ENCODE measurements at places on chromosomes 7 and 10.

DNA sequence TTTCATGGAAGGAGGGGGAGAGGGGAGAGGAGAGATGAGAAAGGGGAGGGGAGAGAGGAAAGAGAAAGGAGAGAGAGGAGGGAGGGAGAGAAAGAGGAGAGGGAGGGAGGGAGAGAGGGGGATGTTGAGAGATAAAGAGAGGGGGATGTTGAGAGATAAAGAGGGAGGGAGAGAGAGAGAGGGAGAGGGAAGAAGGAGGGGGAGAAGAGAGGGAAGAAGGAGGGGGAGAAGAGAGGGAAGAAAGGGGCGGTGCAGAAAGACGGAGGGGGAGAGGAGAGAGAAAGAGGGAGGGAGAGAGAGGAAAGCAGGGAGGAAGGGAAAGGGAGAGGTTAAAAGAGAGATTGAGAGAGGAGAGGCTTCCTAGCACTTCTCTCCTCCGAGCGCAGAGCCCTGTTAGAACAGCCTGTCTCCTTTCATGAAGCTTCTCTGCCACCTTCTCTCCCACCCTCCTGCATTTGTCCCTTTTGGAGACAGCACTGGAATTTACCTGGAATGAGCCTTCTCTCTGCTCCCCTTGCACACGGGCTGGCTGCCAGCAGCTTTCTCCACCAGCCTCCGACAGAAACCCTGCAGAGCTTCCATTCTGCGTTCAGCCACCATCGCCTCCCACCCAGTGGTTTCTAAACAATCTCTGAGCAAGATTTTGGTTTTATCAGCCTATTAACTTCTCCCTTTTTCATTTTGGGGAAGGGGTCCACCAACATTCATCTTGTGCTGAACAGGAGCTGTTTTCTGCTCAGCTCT, 74.0 kb upstream of the CARD11 start:
- DNase-seq = no peak

- DNase-seq = no peak
Measured at GRCh38 chr10:1037098-1037497, 11.4 kb upstream of the IDI2 start.

DNA sequence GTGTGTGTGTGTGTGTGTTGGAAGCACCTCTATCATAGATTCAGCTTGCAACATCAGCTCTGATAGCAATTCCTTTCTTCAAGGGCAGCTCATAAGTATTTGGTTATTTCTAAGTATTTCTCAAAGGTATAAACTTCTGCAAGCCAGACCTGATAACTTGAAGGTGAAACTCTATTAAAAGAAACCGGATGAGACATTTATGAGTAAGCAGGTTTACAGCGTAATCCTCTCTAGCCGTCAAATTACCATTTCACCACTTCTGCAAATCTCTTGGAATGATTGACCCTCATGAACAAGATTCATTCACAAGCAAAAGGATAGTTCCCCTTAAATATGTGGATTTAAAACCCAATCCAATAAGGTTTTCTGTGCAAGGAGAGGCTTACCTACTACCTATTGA, 23.1 kb downstream of the PDE1C start:
- DNase-seq = no peak

- no peak for DNase-seq
Measured at GRCh38 chr7:17274551-17275245, 23.8 kb upstream of the AHR start.

DNA sequence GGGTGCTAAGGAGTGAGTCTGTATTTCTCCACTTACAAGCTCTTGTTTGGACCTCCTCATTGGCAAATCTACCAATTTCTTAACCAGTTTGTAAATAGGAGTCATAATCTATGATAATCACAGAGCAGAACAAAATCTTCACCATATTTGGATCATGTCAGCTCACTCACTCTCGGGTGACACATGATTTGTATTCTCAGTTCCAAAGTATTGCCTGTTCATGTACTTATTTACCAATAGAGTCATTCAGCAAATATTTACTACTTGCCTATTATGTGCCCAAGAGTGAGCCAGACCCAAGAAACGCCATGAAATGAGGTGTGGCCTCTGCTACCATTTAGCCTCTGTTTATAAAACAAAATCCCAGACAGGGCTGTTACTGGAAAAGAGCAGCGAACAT, 114.8 kb downstream of the TSPAN12 start:
- no peak for DNase-seq

DNA sequence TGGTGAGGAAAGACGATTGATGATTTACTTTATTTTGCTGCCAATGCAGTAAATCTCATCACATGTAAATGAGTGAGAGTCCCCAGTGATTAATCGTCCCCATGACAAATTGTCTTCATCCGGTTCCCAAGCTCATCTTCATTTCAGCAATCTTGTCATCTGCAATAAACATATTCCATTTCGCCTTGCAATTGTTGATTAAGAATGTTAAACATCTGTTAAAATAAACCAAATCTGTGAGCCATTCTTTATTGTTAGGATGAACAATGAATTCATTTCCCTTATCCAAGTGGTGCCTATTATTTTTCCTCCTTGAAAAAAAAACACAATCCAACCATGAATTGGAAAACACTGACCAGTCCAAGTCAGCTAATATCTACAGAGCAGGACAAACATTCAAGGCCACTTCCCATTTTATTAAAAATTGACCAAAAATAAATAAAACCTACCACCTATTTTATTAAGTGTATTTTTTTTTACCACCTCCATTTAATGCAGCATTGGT, 36.5 kb downstream of the NPS start:
- no peak for DNase-seq

GRCh38 chr7:127419196-127419595, 26.7 kb upstream of the ZNF800 start:
- no peak for DNase-seq

DNA sequence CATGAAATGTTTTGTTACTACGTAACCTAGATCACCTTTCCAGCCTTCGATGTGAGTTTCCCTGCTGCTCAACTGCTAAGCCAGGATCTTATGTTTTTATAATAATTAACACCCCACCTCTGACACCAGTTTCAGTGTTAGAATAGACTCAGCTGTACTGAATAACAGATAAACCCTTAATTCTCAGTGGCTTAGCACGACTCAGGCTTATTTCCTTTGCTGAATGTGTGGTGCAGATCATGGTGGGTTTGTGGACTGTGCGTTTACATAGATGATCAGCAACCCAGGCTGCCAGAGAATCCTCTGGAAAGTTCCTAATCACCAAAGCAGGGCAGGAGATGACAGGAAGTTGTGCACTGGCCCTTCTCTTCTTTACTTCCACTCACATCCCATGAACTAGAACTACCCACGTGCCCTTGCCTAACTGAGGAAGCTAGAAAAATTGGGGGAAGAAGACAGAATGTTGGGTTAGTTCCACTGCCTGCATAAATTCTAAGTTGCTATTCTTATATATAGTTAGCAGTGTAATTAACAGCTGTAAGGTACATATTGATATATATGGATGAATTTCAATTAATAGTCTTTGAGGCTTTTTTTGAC, 111.8 kb downstream of the MAPK8 start:
- no peak for DNase-seq

DNA sequence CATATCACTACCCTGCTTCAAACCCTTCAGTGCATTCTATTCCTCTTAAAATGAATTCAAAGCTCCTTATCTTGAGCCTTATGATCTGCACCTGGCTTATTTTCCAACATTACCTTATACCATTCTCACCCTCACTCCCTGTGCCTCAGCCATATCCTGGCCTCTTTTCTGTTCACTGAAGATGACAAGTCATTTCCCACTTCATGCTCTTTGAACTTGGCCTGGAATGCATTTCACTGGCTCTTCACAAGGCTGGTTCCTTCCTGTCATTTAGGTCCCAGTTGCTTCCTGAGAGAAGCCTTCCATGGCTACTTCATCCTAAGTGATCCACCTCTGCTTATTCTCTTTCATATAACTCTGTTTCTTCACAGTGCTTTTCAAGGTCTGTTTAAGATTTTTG, 3.2 kb upstream of the LIPF start:
- no peak for DNase-seq

DNA sequence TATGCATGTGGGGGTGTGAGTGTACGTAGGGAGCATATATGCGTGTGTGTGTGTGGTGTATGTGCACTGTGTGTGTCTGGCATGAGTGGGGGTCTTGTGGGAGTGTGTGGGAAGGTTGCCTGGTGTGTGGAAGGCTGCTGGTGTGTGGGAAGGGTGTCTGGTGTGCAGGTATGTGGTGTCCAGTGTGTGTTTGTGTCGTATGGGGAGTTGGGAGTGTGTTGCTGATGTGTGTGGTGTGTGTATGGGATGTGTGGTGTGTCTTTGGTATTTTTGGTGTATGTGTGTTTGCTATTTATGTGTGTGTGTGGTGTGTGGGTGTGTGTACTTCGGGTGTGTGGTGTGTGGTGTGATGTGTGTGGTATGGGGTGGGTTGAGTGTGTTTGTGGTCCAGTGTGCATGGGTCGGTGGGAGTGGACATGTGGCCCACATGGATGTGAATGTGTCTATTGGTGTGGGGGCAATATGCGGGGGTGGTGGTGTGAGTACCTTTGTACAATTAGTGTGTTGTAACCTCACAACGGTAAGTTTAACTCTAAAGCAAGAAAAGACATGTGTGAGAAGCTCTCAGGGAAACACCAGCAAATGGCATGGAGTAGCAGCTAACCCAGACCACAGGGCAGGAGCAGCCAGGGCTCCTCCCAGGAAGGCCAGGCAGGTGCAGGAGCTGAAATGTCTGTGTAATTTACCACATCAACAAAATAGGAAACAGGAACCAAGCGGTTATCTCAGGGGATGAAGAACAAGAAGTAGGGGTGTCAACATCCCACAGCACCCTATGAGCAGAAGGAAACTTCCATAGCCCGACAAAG, 11.9 kb downstream of the ANTXRL start:
- DNase-seq = no peak

DNA sequence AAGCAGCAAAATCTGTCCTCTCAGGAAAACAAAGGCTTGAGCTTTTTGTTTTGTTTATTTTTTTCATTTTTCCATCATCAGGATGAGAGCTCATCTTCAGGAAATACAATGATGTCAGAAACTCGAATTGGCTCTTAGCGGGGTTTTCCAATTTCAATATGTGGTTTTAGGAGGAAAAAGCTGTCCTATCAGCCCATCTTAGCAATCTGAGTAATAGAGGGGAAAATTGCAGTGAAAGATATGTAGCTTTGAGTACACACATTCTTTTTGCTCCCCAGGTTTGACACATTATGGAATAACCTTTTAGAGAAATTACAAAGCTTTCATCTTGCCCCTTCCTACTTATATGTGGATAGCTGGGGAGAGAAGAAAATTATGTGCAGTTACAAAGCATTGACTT, 113.6 kb upstream of the MYO3A start:
- no peak for DNase-seq

GRCh38 chr7:147012666-147013065, 896.1 kb downstream of the CNTNAP2 start:
- no peak for DNase-seq

Measured in activated CD8-positive, alpha-beta memory T cell treated with anti-CD3 and anti-CD28 coated beads for 4 hours (primary cell).